AML-193 (cell line): ENCODE measurements at places on chromosomes 11 and 22.

DNA sequence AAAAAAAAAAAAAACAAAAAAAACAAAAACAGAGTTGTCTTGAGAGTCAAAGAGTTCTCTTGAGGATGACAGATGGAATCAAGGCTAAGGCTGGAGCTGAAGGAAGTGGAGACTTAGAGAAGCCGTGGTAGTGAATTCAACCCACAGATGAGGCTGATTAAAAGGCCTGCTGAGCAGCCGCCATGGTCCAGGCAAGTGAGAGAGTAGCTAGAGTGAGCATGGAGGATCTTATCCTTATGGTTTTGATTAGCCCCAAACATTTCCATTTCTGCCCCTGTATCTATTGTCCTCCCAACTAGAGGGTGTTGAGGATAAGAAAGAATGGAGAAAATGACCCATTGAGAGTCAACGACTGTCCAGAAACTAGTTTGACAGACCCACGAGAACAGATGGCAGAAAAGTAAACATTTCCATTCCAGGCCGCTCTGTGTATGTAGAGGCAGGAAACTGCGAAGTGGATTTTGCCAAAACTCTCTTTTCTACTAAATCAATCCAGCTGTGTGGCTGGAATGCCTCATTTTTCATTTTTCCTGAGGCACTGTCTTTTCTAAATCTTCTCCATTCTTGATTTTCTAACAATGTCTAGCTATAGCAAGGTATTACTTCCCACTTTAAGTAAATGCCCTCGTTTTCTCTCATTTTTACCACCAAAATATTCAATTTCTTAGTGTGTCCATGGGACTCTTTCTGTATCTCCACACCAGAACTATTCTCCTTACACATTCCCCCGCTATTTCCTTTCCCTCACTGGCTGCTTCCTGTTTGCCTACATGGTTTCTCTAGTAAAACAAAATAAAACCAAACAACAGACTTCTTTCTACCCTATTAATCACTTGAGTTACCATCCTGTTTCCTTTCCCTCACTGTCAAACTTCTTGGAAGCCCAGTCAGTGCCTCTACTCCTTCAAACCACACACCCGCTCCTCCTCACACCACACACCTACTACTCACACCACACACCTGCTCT, 5.4 kb upstream of the MMP8 start:
- DNase-seq: no peak

DNA sequence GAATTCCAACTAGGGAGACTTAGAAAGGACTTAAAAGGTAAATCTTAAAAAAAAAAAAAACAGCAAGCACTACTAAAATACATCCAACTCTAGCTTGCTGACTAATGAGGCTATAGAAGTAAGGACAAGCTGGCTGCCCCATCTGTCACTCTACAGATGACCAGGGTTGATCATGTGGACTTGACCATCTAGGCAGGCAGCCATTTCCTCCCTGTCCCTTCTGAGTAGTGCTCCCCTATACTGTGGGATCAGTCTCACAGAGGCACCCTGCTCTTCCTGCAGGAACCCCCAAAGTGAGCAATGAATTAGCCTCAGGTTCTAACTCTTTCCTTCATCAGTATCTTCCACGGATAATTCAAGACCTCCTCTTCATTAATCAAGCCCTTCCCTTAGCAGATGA, 12.3 kb downstream of the SLC1A2 start:
- DNase-seq: no peak

- no peak for DNase-seq
Measured at GRCh38 chr22:45640941-45641621, 30.6 kb upstream of the ATXN10 start.

DNA sequence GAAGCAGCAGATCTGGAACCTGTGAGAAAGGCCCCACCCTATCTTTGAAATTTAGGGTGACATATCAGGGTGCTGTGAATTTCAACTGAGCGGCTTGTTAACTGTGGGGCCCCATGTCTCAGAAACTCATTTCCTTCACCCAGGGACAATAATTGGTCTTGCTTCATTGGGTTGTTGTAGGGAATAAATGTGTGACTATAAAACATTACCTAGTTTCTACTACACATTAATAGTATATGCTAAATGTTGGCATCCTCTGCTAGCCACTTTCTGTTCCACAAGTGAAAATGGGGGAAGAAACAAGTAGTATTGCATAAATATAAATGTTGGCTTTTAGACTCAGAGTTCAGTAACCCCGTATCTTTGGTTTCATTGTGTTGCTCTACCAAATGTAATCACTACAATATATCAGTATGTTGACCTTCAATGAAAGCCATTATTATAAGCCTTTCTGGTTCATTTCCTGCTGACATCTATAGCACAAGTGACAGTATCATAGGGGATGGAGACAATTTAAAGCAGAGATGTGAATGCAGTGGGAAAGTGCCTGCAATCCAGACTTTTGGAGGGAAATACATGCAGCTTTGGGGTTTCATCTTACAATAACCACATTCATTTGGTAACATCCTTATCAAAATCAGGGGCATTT, 905.5 kb upstream of the RAG2 start:
- DNase-seq: no peak

- no peak for DNase-seq
Measured at GRCh38 chr11:46162700-46163099, 41.4 kb upstream of the PHF21A start.

DNA sequence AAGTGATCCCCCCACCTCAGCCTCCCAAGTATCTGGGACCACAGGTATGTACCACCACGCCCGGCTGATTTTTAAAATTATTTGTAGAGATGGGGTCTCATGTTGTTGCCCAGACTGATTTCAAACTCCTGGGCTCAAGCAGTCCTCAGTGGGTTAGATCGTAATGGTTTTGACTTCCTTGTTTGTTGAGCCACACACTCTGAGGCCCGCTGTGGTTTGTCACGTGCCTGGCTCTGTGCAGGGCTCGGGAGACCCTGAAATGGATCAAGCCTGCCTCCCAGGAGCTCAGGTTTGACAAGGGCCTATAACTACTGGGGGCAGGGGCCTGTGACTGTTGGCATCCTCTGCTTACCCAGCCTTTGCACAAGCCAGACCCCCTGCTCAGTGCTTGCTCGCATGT, 68.1 kb downstream of the MPPED1 start:
- DNase-seq: no peak

DNA sequence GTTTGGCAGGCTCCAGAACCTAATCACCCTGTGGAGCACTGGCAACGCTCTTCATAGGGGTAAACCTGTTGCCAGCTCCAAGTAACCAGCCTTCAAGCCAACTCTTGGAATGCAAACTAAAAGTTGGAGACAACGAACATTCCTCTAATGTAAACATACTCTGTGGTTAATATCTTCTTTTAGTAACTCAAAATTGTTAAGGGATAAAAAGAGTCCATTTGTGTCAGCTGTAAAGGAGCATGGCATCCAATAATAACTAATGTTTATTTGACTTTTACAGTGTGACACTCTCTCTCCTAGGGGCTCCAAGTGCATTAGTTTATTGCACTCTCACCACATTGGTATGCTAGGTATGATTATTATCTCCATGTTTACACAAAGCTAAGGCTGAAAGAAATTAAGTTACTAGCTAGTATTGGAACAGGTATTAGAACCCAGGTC, 31.0 kb upstream of the AMOTL1 start:
- no peak for DNase-seq

DNA sequence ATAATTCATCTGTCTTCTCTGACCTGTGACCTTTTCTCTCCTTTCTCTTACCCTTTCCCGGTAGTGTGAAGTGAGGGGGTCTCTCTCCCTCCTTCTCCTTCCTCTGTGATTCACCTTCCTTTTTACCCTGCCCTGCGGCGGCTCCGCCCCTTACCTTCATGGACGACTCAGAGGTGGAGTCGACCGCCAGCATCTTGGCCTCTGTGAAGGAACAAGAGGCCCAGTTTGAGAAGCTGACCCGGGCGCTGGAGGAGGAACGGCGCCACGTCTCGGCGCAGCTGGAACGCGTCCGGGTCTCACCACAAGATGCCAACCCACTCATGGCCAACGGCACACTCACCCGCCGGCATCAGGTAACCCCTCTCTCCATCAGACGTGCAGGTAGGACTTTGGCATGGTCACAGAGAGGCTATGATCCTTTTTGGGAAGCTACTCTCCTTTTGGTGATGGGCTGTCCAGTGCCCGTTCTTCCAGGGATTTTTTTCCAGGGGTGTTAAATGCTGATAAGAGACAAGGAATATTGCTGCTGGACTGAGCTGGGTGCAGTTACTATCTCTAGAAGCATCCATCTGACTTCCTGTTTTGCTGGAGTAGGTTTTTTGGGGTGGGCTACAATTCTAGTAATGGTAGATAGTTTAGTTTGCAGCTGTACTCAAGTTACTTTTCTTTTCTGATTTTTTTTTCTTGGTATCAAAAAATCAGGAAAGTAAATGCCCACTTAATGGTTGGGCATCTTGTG, 29.9 kb downstream of the CTNND1 start:
- DNase-seq: no peak

DNA sequence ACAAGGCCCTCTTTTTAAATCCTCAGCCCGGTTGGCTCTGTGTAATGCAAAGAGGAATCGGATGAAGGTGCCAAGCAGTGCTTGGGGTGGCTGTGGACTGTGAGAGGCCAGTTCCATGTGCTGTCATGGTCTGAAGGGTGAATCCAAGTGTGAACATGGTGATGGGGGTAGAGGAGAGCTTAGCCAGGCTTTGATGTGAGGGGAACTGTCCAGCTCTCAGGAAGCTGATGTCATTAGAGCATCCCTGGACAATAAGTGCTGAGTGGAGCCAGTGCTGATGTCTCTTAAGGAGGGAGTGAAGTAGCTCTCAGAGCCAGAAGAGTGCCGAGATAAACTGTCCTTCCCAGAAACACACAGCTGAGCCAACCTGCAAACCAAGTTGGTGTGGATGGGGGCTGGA, 53.6 kb downstream of the NAV2 start:
- no peak for DNase-seq

- DNase-seq: no peak
Measured at GRCh38 chr11:289398-289711, 429 bp downstream of the PGGHG start.

- DNase-seq: no peak
Measured at GRCh38 chr22:42964994-42965699, 49.8 kb downstream of the PACSIN2 start.

- DNase-seq: no peak
Measured at GRCh38 chr11:19251577-19251976, 10.8 kb upstream of the E2F8 start.

DNA sequence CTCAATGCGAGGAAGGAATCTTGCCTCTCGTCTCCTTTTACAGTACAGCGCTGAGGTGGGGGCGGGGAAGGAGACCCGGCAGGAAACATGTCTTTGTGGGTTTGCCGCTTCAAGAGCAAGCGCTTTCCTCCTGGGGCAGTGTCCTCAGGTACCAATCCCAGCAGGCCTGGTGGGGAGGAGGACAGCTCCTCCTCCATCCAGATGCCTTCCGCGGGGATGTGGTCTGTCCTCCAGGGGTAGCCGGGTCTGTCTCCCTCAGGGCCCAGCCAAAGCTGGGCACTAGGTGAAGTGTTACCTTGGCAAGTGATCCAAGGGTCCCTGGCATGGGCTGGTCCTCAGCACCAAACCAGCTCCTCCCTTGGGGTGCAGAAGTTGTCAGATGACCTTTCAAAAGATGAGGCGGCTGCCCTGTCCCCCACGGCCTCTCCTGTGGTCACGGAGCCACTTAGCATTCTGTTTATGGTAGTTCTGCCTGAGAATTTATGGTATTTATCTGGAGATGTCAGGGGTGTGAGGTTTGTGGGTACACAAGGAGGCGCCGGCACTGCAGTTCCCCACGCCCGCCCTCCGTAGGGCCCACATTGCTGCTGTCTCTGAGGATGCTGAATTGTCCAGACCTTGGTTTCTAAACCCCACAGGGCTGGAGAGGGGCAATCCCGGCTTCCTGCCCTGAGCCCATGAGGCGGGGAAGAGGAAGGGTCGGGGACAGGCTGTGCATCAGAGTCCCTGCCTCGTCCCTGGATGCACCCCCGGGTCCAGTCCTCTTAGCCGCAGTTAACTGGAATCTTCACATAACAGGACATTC, 93.5 kb upstream of the ANO1 start:
- DNase-seq: no peak

- DNase-seq: no peak
Measured at GRCh38 chr11:119599864-119600541, 129.0 kb downstream of the NECTIN1 start.

DNA sequence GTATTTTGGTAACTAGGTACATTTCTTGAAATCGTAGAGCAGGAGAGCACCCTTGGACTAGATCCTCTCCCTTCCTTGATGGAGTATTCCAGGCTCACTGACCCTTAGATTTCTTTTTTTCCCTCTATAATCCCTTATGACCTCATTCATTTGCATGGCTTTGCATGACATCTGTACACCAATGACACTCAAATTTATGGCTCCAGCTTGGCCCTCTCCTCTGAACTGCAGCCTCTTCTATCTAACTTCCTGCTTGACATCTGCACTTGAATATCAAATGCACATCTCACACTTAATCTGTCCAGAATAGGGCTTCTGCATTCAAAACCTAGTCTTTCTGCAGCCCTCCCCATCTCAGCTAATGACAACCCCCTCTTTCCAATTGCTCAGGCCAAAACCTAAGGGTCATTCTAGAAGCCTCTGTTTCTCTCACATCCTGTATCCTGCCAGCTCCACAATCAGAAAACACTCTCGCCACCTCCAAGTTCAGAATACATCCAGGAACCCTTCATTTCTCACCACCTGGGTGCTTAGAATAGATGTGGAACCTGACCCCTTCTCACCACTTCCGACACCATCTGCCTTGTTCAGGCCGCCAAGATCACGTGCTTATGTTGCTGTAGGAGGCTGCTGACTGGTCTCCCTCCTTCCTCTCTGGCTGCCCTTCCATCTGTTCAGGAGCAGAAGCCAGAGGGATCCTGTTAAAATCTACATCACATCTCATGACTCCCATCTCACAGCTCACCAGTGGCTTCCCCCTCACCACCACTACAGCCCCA, 138.9 kb upstream of the MTNR1B start:
- DNase-seq: no peak

DNA sequence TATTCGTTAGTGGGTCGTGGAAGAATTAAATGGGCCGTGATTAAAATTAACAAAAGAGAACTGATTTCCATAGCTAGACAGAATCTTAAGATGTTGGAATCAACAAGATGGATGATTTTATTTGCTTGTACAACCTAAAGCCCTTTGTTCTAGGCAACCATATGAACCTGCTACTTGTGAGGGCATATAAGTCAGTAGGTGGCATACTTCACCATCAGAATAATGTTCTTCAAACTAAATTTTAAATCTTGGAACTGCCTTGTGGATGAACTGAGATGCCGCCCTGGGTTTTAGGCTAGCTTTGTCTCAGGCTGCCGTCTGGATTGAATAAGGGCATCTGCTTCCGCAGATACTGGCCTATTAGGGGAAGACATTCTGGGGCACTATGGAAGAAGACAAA, 40.9 kb downstream of the CSRP3 start:
- DNase-seq: peak; percentile 27

- DNase-seq: no peak
Measured at GRCh38 chr11:29584342-29584741, 432.5 kb downstream of the KCNA4 start.

GRCh38 chr11:104663190-104664140, 234.8 kb downstream of the CASP12 start:
- no peak for DNase-seq

- DNase-seq: no peak
Measured at GRCh38 chr22:37758694-37759093, 49.0 kb upstream of the GCAT start.

- no peak for DNase-seq
Measured at GRCh38 chr22:17258788-17259148, 39.5 kb upstream of the ADA2 start.
